Fibroblast of upper back skin (primary cell): ENCODE measurements at places on chromosomes 11 and 22.

- peak; percentile 53 for DNase-seq
Observed at GRCh38 chr11:119518746-119519730, 96.1 kb upstream of the THY1 start.

DNA sequence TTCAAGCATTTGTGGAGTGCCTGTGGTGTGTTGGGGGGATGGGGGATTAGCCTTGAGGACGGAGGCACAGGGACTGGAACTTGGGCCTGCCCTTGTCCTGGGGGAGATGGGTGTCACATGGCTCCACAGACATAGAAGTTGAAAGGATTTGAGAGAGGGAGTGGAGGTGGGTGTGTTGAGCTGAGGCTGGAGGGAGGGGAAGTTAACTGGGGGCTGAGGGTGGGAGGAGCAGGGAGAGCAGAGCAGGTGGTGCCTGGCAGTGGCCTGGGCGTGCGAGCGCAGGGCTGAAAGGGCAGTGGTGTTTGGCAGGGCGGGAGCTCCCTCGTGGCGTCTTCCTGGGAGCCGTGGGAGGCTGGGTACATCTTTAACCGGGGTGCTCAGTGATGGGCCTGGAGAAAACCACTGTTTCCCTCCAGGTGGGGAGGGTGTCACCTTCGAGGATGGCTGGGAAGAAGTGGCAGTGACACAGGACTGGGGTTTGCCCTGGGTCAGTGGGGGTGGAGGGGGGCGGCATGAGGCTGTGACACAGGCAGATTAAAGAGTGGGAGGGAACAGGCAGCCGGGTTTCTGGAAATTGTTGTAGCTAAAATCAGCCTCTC is 45.5 kb downstream of the AP2A2 start:
- DNase-seq: no peak

- DNase-seq: peak; percentile 88
Observed at GRCh38 chr22:27213294-27213693, 555.9 kb downstream of the MIAT start.

GRCh38 chr22:32317524-32317923 is 40.1 kb upstream of the RFPL3 start:
- no peak for DNase-seq

- DNase-seq: no peak
Observed at GRCh38 chr22:23556026-23556620, 24.0 kb downstream of the IGLL1 start.

DNA sequence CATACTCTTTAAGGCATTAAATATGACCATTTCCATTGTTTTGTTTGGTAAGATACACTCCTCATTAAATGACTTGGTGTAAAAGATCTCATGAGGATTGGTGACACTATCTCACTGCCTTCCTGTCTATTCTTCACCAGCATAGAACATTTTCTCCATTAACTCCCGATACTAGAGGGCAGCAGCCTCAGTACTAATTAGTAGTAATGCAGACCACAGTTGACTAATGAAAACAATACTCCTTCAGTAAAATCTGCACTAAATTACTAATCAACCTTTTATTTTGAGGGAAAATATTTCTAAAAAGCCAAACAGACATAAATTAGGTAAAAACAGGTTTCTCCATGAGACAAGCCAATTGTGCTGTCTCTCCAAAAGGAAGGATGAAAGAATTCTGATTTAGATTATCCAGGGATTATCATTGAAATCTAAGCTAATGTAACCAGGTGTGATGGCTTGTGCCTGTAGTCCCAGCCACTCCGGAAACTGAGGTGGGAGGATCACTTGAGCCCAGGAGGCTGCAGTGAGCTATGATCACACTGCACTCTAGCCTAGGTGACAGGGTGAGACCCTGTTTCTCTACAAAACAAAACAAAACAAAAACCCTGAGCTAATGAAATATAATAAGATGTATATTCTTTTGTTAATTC is 9.4 kb downstream of the PGM2L1 start:
- peak; percentile 57 for DNase-seq

- peak; percentile 91 for DNase-seq
Observed at GRCh38 chr22:37752189-37753087, 55.3 kb upstream of the GCAT start.

GRCh38 chr11:68978931-68979594 is 1.7 kb downstream of the MRGPRD start:
- no peak for DNase-seq

DNA sequence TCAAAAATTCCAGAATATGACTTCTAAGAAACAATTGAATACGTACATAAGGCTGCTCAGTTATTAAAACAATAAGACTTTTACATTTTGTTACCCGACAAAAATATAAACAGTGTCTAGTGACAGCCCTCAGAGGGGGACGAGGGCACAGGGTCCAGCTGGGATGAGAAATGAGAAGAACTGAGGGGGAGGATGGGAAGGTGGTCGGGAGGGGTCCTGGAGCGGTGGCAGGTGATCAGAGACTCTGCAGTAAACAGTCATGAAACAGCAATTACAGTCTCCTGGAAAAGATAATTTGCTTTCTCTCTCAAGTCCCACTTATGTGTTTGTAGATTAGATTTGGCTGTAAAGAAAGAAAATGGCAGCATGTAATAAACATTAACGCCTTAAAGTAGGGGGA is 56.0 kb downstream of the PACSIN2 start:
- DNase-seq: no peak

GRCh38 chr11:58254936-58255335 is 13.1 kb downstream of the OR10W1 start:
- DNase-seq: no peak

- DNase-seq: no peak
Observed at GRCh38 chr22:47009304-47010101, 247.1 kb downstream of the TBC1D22A start.

DNA sequence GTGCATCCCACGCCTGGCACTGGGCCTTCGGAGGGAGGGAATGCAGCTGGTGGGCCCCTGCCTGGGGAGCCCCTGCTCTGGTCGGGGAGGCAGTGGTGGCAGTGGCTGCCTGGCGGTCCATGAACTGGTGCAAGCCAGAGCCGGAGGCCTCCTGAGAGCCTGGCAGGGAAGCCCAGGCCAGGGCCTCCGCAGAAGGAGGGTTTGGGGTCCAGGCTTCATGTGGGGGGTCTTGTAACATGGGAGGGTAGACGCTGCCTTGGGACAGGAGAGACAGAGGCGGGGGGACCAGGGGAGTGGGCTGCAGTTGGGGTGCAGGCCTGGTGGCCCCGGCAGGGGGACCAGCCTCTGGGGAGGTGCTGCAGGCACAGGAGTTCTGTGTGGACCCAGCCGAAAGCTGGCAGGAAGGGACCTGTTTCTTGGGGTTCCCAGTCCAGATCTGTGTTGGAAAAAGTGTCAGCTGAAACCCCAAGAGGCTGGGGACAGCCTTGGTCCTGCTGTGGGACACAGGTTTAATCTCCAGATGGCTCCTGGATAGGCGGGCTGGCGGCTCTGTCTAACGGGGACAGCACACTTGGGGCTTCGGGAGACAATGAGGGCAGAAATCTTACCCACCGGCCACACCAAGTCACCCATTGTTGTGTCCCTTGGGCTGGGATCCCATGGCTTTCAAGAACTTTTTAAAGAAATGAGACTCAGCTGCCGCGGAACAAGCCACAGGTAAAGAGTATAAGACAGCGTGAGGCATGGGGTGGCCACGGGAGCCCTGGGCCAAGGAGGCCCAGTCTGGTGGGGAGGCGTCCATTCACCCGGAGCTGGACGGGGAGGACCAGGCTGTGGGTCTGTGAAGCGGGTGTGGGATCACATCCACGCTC is 73.5 kb downstream of the KCNQ1 start:
- no peak for DNase-seq

DNA sequence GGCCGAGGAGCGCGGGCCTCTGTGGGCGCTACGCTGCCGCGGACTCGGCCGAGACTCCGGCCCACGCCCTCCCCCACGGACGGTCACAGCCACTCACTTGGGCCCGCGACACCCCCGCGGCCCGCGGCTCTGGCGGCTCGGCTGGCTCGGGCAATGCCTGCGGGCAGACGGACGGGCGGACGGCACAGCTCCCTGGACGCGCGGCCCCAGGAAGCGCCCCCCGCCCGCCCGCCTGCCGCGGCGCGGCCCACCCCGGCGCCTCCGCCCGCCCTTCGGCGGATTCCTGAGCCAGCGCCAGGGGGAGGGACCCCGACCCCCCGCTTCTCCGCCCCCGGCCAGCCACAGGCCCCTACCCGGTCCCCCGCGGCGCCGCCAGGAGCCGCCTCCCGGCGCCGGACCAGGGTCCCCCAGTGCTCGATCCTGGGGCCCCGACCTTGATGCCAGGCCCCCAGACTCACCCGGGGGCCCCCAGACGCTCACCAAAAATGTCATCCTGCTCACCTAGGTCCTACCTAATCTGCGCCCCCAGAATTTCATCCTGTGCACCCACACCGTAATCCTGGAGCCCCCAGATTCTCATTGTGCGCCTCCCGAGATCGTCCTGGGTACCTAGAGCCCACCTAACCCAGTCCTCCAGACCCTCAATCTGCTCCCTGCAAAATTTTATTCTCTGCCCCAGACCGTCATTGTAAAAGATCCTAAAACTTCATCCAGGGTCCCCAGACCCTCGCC is at the start of gene EFEMP2:
EFEMP2 (minus strand) TSS at position 215 of the 732 bp plus-strand sequence. CDS start 446 bp downstream, outside the sequence.
- DNase-seq: peak; percentile 74

DNA sequence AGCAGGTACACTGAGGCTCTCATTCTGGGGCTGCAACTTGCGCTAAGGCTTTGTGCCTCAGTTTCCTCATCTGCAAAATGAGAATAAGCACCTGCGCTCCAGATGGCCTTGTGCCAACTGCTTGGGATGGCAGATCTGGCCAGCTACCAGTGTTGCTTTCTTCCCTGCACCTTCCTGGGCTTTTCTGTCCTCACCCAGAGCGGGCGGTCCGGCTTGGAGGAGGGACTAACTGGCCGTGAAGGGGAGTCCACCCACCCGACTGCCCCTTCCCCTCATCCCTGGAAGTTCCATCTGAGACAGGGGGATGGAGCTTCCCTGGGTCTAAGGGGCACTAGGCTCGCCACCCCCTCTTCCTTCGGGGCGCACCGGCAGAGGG is 3.5 kb downstream of the SLC16A8 start:
- DNase-seq: no peak
